ENCODE measurements at places on chromosomes 12 and 14.

DNA sequence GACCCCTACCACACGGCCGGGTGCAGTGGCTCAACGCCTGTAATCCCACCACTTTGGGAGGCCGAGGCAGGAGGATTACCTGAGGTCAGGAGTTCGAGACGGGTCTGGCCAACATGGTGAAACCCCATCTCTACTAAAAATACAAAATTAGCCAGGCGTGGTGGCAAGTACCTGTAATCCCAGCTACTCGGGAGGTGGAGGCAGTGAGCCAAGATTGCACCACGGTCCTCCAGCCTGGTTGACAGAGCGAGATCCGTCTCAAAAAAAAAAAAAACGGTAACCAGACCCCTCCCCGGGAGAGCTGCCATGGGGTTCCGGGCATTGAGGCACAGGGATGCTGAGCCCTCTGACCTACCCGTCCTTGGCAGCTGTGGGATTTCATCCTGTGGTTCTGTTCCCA is 21.8 kb downstream of the BCL7A start:
- DNase-seq: no peak

DNA sequence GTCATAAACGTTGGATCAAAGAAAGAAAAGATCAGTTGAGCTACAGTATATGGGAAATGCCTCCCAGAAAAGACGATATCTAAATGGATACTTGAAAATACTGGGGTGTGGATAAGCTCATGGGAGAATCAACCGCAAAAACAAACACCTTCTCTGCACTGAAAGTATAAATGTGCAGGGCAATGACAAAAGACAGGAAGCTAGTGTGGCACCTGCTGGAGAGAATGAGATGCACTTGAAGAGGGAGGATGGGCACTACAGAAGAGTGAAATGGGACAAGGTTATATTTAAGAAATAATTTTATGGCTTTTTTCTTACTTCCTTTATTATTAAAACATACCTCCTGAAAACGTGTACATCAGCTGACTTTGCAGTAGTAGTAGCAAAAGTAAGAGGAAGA is 153.7 kb downstream of the PRKD1 start:
- peak; percentile 65 for DNase-seq

- DNase-seq: no peak
Observed at GRCh38 chr12:24505366-24506015, 443.4 kb downstream of the BCAT1 start.

GRCh38 chr12:53055471-53056266 is 5.8 kb downstream of the TNS2 start:
- no peak for DNase-seq

DNA sequence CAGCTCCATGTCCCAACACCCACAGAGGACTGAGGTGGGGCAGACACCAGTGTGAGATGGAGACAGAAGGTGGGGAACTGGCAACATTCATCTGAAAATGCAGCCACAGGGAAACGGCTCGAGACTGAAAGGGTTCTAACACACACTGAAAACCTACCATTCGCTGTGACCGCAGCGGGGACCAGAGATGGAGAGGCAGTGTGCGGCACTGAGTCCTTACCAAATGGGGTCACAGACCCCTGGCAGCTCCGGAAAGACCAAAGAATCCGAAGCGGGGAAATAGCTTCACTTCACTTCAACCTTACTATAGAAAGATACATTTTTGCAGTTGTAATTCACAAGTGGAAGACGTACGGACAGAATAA is 9.6 kb downstream of the BAG5 start:
- no peak for DNase-seq

DNA sequence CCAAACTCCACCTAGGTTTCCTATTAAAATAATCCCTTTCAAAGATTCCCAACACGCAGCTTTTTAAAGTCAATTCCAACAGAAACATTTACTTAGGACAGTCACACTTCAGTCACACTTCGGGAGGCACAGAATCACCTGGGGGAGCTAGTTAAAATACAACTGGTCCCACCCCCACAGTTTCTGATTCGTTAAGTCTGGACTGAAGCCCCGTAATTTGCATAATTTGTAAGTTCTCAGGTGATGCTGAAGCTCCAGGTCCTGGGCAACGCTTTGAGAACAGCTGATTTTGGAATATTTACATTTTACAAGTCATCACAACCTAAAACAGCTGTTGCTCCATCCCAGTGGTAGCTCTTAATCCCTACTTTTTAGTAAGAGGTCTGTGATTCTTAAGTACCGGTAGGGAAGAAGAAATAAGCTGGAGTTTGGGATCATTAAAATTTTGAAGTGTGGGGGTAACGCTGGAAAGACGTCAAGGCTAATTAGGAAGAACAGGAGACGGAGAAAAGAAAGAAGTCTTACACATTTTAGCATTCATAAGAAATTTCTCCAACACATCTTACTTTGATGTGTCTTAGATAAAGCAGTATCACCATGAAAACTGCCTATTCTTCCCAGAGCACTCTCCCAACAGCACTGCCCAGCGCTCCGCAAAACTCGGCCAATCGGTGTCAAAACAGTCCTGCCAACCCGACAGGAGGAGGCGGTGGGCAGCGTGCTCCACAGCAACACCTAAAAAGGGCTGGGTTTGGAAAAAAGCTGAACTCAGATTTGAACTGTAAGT is 1.1 kb downstream of the IPO8 start:
- peak; percentile 48 for DNase-seq
